ENCODE measurements at places on chromosomes 3 and 15. TPM values are rescaled to one million over a fixed set of nuclear protein-coding genes. Genes with fewer than 3 reads are reported as not detected.

DNA sequence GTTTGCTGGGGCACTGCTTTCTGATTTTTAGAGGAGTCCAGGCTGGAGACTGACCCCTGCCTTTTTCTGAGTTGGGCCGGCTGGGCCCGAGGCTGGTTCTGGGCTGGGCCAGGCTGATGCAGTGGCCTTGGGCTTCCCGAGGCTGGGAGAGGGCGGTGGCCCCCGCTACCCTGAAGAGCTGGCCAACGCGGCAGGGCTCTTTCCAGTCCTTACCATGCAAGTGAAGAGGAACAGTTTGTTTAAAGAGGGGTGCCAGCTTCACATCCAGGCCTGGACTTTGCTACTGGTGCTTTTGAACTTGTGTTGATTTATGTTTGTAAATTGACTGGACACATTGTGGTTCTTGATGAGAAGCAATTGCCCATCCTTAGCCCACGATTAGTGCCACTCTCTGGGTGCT is 15.3 kb downstream of the IGF1R start:
- DNase-seq = no peak

- DNase-seq = no peak
These were observed 5.7 kb upstream of the CCDC80 start for GRCh38 chr3:112646623-112647022.

DNA sequence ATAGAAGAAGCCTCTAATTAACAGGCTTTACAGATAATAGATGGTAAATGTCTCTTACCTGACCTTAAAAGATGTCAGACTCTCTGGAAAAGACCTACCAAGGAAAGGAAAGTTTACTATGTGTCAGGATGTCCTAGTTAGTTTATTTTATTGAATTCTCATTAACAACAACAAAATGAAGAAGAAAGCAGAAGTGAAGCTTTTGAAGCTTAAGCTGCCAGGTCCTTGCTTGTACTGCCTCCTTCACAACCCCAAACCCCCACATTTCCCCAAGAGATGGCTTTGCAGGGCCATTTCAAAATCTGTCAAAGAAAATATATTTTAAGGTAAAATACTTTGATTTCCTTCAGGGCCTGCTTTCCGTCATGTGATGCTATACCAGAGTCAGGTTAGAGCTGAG is 798.4 kb downstream of the TUSC7 start:
- DNase-seq = no peak

GRCh38 chr3:4528320-4528719 is 35.2 kb downstream of the ITPR1 start:
- no peak for DNase-seq

GPR176 gene
- total RNA-seq = 5.7 TPM
